SK-N-DZ (cell line): ENCODE measurements at places on chromosomes 7 and 10.

DNA sequence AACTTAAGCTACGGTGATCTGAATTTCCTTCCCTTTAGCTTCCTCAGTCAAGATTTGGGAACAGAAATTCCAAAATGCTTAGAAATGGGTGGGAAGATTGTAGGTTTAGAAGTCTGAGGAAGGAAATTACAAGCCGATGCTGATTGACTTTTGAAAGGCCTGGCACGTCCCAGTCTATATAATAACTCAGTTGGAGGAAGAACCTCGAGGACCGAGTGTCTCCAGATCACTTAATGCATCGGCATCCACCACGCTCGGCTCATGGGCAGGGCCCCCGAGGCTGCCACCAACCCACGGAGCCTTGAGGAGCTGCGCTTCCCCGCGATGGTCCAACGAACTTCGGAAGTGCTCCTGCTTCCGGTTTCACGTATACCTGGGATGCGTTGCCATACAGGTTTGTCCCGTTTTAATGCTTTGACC lies 10.4 kb upstream of the SP8 start:
- no peak for DNase-seq

GRCh38 chr7:40969641-40970040 lies 733.2 kb downstream of the INHBA start:
- peak; percentile 23 for DNase-seq

- no peak for DNase-seq
These were observed 277.9 kb downstream of the HPSE2 start for GRCh38 chr10:98957801-98958200.

DNA sequence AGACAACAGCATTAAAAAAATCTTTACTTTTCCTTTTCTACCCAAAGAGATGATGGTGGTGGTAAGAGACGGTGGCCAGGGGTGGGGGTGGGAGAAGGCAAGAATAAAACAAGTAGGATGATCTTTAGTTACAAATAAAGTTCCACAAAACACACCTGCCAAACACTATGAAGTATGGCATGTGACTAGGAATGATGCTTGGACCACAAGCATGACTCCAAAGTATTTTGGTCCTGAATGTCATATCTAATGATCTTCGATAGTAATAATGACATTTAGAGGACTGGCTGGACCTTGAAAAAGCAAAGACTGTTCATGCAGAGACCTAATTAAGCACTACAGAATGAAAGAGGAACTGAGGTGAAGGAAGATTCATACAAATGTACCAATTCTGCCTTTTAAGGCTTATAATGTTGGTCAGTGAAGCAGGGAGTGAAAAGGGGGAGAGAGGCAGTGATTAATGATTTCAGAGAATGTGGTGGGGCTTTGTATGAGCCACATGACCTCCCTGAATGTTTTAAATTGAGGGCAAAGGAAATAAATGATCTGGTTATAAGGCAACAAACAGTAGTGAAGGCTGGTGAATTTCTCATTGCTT lies 29.6 kb upstream of the DKK1 start:
- DNase-seq: no peak

DNA sequence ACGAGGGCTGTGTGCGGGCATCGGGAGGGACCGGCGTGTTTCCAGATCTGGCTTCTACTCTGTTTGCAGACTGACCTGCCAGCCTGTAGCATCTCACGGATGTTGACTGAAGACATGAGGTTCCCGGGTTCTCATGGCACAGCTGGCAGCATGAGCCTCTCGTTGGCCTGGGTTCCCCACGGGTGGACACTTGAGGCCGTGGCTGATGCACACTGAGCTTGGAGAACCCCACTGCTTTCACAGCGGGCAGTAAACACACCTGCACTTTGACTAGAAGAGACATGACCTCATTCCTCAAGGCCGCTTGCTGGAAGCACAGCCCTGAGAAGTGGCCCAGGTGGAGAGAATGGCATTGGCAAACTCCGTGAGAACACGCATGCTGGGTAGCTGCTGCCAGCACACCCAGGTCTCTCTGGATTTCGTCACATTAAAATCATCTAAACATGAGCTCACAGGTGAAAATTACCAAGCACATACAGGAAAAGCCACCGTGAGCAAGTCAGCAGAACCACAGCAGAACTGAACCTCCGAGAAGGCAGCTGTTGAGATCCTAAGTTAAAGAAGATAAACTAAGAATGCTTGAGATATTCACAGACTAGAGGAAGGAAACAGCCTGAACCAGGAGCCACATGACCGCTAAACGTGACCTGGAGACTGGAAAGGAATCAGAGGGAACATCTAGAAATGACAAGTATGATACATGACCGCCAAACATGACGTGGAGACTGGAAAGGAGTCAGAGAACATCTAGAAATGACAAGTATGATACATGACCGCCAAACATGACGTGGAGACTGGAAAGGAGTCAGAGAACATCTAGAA lies 32.5 kb downstream of the BNIP3 start:
- no peak for DNase-seq
